ENCODE measurements at places on chromosomes 1 and 21.

DNA sequence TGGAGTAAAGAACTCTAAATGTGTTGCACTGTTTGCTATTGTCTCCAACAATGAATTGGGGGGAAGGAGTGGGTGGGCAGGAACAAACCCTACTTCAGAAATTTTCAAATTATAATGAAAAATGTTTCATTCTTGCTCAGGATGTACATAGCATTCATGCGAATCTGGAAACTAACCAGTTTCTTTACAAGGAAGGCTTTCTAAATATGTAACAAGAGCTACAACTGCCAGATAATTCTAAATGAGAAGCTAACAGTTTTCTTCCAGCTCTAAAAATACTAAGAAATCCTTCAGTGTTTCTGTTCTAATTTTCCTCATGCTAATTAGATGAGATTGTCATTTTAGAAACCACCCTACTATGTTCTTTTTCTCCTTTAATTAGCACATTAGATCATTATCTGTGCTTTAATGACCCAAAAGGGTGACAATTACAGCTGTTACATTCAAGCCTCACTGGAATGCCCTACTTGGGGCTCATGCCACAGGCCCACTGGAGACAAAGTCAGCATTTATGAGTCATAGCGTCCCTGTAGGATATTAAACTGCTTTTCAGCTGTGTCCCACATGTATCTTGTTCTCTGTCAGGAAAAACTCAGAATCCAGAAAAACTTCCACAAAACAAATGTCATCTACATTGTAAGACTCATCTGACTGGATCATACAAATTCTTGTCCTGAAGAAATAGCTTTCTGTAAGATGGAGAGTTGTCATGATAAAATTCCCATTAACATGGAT lies 804.6 kb upstream of the CXADR start:
- DNase-seq, result no peak

DNA sequence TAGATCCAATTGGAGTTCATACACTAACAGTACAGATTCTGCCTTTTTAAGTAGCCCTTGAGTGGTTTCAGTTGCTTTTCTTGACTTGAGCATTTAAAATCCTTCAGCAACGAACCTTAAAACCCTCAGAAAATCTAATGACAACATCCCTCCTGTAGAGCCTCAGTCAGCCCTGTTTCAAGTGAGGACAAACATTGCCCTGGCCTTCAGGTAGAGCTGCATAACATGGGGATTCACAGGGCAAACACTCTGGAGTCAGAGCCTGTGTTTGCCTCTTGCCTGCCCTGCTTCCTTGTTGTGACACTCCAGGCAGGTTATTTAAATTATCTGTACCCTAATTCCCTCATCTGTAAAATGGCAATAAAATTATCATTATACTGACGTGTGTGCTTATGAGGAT lies 96.1 kb upstream of the KCNA3 start:
- DNase-seq, result no peak

DNA sequence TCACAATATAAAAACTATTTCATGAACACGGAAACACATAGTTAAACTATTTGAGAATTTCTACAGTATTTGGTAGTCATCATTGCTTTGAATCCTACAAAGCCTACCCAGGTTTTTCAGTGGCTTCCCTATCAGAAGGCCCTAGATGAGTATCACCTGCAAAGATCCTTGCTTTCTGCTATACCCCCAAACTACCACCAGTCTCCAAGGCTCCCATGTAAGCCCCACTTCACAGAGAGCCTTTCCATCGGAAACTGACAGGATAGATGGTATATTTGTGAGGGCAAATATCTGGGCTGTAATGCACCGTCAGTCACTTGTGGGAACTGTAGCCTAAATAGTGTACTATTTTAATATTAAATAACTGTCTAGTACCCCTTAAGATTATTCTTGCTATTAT lies 674.3 kb downstream of the BRINP3 start:
- no peak for DNase-seq

- no peak for DNase-seq
Observed at GRCh38 chr1:222821239-222821638, 6.4 kb downstream of the DISP1 start.

DNA sequence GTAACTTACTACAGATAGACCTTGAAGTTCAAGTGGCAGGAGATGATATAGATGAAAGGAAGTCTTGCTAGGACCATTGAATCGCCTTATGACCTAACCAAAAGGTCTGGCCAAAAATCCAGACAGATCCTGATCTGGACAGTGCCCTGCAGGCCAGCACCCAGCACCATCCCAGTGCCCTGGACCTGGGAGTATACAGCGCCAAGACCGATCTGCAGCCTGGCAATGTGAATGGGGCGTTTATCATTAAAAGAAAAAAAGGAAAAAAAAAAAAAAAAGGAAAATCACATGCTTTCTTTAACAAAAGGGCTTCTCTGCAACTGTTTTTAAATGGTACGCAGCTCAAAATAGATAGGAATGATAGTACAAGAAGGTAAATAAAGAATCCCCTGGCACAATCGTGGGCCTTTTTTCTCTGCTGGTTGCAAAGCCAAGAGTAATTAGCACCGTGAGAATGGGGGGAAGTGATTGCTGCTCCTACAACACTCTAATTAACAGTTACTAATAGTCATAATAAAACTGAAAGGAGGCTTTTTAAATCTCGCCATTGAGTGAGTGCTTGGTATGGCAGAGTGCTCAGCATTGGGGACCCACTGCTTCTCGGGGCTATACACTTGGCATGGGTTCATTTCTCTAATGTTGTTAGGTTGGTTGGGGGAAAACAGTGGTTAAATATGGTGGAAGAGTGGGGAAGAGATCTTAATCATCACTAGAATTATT lies 146.7 kb downstream of the KAZN start:
- no peak for DNase-seq

DNA sequence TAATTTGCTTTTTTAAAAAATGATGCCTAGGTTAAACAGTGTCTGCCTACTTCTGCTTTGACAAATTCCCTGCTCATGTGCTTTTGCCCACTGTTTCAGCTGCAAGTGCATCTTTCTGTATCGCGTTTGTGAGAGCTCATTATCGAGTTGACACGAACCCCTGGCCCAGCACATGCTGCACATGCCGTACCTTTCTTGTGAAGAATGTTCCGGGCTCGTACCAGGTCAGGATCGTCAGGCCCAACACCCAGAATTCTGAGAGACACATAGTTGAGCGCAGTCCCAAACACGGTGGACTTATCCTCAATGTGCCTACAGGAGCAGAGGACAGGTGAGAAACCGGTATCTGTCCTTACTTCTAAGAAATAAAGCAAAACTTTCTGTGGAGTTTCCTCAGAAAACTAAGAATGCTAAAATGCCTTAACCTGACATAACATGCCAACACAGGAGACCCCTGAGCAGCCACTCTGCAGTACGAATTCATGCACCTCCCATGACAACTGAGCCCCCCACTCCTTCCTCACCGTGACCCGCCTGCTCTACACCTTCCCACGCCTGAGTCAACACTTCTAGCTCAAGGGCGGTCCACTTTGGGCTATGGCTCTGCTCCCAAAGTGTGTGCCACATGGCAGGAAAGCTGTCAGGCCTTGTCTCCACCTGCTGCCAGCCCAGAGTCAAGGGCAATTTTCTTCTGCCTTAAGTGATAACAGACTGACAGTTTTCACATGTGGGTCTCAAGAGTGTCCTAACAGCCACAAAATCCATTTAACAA lies 6.7 kb downstream of the LSS start:
- DNase-seq, result no peak

DNA sequence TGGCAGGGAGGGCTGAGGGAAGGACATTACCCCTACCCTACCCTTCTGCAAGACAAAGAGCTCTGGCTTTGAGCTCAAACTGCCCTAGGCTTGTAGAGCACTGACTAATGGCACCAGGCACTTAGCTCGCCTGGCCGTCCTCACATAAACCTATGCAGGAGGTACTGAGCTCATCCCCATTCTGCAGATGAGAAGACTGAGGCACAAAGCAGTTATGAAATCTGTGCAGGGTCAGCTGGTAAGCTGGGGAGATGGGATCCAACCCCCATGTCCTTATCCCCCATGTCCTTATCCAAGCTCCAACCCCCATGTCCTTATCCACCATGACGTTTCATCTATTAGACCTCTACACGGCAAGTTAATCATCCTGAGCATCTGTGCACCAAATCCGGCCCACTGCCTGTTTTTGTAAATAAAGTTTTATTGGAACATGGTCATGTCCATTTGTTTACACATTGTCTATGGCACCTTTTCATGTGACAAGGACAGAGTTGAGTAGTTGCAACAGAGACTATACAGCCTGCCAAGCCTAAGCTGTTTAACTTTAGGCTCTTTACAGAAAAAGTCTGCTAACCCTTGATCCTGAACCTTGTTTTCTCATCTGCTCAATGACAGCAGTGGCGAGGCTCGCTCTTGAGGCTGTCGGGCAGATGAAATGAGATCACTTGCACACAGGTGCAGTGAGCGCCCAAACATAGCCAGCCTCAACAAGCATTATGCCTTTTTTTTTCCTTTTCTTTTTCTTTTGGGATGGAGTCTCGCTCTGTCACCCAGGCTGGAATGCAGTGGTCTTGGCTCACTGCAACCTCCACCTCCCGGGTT lies 86.8 kb downstream of the FBXO2 start:
- no peak for DNase-seq

- DNase-seq, result no peak
Observed at GRCh38 chr21:42396799-42397745, 1.2 kb upstream of the TMPRSS3 start.

- peak; percentile 67 for DNase-seq
Observed at GRCh38 chr1:29123887-29124365, at the start of gene TMEM200B. Gene TMEM200B (minus strand): TSS chr1:29123903. CDS start chr1:29121828, 2,075 bp downstream.

DNA sequence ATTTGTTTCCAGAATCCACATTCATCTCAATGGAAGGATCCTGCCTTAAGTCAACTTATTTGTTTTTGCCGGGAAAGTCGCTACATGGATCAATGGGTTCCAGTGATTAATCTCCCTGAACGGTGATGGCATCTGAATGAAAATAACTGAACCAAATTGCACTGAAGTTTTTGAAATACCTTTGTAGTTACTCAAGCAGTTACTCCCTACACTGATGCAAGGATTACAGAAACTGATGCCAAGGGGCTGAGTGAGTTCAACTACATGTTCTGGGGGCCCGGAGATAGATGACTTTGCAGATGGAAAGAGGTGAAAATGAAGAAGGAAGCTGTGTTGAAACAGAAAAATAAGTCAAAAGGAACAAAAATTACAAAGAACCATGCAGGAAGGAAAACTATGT lies 2.6 kb downstream of the GADD45A start:
- no peak for DNase-seq

GRCh38 chr1:169091480-169091941 lies 15.0 kb upstream of the ATP1B1 start:
- no peak for DNase-seq

DNA sequence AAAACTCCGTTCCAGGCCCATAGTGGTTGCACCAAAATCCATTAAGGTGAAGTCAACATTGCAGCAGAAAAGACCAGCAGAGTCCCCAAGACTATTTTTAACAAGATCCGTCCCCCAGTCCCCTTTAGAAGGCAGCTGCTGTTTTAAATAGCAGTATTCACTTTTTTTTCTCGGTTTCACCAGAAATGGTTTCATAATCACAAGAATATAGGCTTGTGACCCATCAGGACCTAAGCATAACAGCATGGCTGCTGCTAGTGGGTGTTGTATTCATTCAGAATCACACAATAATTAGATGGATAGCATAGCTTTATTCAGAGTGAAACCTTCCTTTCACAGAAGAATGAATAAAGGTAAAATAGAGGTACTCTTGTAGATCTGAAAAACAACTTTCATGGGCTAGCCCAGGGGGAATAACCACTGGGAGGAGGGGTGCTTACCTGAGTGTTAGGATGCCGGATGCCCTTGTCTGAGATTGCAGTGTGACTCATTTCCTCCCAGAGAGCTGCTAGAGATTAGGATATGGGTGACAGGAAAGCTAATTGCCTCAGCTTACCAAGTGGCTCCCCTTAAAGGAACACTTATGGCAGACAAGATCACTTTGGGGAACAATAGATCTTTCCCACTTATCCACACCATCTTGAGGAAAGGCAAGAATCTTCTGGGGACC lies 35.0 kb downstream of the ACKR1 start:
- no peak for DNase-seq

DNA sequence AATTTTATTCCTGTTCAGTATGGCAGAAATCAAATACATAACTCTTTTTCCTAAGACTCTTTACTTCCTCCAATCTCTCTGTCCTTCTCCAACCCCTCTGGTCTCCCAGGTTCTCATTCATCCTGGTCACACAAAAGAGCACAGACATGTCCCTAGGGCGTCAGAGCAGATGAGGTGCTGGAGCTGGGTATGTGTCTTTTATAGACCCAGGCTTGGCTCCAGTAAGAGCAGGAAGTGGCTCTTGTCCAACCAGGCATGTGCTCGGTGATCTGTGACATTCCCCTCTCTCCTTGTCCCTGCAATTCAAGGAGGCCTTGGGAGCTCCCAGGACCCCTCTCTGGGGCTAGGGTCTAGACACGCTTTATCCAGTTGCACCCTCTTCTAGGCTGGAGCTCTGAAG lies 18.0 kb upstream of the LCE2D start:
- no peak for DNase-seq

GRCh38 chr1:65214340-65215027 lies 66.5 kb downstream of the AK4 start:
- no peak for DNase-seq

DNA sequence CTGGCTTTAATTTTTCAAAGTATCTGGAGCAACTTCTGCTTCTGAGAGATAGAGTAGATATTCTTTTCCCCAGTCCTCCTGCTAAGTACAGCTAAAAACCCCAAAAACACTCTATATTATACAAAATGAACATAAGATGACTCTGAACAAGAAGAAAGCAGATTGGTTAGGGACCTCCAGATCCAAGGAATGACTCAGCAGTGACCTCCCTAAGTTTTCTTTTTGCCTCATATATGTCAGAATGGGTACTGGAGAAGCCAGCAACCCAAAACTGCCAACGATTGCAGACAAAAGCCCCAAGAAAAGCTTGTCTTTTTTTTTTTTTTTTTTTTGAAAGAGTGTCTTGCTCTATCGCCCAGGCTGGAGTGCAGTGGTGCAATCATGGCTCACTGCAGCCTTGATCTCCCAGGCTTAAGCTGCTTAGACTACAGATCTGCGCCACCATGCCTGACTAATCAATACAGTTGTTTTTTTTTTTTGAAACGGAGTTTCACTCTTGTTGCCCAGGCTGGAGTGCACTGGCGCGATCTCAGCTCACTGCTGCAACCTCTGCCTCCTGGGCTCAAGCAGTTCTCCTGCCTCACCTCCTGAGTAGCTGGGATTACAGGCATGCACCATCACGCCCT lies 22.7 kb downstream of the NDUFS5 start:
- no peak for DNase-seq

DNA sequence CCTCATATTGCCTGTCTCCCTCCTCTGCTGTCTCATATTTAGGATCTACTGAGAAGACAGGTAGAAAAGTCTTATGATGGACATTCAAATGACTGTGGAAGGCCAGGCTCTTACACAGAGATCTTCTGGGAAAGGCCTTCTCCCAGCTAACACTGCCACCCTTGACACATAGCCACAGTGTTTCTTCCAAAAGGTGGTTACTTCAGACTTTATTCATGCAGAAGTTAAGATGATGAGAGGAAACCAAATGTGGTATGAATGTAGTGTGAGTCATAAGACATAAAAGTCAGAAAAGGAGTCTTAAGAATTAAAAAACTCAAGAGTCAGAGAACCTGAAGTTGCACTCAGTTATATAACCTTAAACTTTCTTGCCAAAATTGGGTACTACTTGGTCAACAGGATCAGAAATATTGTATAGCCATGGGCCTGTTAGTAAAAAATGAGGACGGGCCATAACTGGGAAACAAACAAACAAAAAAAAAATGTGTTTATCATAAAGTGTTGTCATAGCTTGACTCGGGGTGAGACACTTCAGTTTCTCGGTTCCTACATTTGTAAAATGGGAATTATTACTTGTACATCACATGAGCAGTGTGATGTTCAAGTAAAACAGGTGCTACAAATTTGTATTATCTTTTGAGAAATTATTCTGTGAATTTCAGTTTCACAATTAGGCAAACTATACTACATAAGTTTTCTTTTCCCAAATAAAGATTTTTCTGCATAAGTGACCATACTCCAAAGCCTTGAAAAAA lies 1.2 kb upstream of the DENND1B start:
- no peak for DNase-seq
